ENCODE measurements at places on chromosomes 5 and 9.
A peak's percentile ranks its signal among the peaks of the same experiment; 100 is the strongest.

DNA sequence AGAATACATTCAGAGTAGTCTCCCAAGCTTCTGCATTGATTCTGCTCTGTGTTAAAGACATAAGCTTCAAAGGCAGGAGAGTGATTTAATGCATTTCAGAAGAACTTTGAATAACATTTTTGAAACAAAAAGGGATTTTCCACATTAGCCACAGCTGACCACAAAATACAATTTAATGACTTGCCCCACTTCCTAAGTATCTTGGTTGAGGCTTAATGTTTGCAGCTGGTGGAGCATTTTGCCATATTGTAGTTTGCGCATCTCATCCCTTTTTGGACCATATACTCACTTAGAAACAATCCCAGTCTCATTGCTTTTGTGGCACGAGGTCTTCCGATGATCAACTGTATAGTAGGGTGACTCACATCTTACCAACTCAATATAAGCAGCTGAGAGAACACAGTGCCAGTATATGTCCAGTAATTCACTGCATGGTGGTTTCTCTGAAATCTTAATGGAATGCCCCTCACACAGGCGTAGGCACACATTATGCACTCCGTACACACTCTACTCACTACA lies 455.8 kb upstream of the PTGER4 start:
- no peak for DNase-seq

DNA sequence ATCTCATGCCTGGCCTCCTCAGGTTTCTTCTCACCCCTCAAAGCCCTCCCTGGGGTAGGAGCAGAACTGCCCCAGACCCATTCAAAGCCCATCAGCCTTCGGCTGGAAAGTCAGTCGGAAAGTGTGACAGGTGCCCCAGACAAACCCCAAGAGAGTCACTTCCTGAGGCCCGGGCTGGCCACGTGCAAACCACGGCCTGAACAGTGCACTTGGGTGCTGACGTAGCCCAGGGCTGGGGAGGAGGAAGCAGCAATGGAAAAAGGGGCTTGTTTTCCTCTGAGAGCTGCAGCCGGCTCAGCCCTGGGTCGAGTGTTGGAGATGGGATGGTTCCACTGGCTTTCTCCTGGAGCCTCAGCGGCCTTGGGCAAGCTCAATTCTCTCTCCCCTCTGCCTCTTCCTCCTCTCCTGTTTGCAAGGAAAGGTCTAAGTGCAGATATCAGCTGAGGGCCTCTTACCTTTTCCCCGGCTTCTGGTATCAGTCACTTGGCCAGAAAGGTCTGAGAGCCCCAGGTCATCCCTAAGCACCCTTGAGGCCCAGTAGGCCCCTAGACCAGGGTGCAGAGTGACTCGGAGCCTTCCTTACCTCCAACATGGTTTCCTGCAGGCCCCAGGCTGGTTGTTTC lies 5.9 kb upstream of the EGR1 start:
- DNase-seq = peak; percentile 68

GRCh38 chr5:142977363-142978051 lies 207.3 kb downstream of the ARHGAP26 start:
- no peak for DNase-seq

GRCh38 chr9:107931071-107931715 lies 441.6 kb upstream of the KLF4 start:
- DNase-seq = no peak

- no peak for DNase-seq
These were observed 92.5 kb downstream of the CACNA1B start for GRCh38 chr9:137970098-137970497.

GRCh38 chr5:4099386-4099785 lies 503.8 kb downstream of the IRX1 start:
- DNase-seq = no peak

DNA sequence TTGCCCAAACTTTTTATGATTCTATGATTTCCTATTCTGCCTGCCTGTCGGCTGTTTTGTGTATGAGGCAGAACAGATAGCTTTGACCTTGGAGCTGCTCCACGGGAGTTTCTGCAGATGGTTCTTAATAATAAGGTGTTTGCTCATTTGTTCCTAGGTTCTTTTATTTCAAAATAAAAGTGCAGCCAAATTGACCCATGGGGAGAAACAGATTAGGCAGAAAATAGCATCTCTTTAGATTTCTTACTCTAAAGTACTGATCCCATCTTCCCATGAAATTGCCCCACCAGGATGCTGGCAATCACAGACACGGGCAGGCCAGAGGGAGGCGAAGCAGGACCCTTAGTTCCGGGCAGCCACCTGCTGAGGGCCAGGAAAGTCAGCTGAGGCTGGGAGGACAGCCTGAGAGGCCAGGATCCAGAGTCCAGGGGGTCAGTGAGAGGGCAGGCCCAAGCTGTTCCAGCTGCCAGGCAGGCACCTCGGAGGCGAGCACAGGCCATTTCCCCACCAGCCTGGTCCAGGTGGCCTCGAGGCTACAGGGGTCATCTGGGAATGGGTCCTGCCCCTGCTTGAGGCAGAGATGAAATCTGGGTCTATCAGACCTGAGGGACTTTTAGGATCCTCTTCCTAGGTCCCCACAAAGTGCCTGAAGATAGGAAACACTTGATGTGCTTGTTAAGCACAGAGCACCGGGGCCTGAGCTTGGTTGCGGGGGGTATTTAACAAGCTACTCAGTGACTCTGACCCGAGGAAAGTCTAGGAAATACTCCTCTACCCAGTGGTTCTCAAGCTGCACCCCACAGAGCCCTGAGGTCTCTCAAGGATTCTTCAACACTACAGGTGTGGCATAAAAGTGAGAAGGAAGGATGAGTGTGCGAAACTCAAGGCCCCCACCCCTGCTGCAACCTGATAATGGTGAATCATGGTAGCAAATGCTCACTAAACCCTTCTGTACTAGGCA lies 145.4 kb downstream of the CMYA5 start:
- DNase-seq = no peak

DNA sequence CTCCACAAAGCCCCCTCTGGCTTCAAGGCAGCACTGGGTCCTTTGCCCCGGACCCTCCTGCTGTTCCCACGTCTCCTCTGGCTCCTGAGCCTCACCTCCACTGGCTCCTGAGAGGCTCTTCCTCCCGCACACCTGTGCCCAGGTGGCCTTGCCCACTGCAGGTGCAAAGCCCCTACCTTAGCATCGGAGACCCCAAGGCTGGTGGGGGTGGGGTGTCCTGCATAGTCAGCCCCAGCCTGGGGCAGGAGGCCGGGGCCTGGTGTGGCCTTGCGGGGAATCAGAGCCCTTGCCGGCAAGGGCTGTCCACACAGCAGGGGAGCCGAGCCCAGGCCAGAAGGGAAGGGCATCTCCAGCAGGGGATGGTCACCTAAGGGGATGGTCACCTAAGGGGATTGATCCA lies 41.3 kb upstream of the CEP72 start:
- no peak for DNase-seq

DNA sequence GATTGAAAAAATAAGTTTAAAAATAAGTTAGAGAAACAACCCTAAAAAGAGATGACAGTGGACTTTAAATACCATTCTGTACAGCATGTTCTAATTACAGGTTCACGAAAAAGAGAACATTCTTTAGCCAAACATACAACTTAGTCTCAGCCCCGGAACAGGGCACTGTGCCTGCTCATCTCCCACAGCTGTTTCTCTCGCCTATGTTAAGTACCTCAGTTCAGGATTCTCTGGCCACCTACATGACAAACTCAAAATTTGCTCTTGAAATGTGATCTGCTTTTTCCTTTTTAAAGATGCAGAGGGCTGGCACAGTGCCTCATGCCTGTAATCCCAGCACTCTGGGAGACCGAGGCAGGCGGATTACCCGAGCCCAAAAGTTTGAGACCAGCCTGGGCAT lies 52.3 kb downstream of the MYO10 start:
- DNase-seq = no peak

GRCh38 chr5:87836696-87837095 lies 424.0 kb upstream of the CCNH start:
- DNase-seq = no peak

DNA sequence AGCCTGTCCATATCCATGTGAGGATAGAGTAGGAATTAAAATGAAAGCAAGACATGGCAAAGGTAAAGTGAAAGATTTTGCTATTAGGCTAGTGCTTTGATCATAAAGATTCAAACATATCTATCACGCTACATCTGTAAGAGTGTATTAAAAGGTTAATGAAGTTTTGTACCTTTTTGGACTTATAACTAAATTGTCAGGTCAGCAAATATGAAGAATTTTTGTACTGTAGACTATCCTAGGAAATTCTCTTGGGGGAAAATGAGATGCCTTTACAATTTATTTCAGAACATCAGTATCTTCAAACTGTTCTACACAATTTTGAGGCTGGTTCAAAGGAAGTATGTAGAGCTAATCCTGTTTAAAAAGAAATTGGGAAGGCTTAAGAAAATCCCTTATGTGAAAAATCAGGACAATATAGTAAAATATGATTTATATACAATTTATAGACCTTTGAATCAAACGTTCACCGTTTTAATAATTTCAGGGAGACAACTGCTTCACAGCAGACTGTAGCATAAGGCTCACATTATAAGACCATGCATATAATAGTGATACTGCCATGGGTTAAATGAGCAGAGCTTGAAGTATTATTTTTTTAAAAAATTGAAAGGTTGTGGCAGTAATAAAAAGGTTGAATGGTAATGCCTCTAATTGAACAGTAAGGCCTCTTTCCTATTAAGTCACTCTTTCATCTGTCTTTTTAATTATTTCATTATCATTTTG lies 639.5 kb upstream of the ARRDC3 start:
- no peak for DNase-seq

GRCh38 chr5:159392871-159393270 lies 62.6 kb upstream of the IL12B start:
- DNase-seq = no peak

DNA sequence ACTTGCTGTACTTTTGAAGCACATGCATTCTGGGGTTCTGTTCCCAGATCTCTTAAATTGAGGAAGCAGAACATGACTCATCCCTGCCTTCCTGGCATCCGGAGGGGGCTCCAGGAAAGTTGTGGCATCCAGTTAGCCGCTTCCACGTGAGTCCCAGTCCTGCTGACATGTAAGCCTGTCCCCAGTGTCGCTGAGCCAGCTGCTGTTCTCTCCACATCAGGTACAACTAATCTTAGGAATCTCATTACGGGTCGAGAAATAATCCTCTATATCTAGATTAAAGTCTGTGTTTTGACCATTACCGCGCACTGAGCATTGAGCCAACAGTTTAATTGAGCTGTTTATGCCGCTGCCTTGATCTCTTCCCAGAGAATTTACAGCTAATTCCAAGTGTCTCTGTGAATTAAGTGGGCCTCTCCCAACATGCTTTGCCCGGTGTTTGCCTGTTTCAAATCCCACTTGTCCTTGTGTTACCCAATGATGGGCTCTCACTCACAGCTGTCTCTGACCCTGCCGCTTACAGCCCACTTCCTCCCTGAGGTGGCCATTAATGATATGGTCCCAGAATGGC lies 10.5 kb upstream of the SHB start:
- no peak for DNase-seq

DNA sequence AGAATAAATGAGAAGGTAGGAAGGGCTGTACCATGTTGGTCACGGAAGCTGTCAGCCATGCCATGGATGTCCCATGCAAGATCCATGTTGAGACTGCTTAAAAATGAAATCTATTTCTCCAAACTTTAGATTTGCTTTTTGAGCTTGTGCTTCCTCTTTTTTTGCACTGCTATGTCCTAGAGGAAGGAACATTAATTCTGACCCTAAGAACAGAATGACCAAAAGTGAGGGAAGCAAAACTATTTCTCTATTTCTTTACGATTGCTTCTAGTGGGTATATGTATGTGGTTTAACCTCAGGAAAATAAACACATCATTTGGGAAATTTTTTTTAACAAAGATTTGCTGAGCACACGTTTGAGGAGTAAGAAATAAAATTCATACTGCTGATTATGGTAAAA lies 84.6 kb downstream of the USP20 start:
- DNase-seq = no peak

DNA sequence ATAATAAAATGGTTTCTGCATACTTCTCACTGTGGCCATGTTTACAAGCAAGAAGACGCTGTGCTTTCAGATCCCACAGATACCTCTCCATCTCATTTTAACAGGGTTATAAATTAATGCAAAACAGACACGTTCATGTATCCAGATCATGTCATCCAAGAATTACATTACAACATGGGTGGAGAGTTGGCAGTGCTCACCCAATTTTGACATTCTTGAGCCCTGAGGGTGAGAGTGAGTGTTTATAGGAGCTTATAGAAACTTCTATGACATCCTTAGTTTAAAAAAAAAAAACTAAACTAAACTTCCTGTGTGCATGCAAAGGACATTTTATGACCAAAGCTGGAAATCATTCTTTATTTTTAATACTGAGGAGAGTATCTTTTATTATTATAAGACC lies 9.1 kb downstream of the PRKACG start:
- no peak for DNase-seq

GRCh38 chr9:100999906-101000544 lies 28.5 kb upstream of the PLPPR1 start:
- DNase-seq = no peak

- no peak for DNase-seq
These were observed 25.6 kb upstream of the ANKRD33B start for GRCh38 chr5:10538103-10538788.

DNA sequence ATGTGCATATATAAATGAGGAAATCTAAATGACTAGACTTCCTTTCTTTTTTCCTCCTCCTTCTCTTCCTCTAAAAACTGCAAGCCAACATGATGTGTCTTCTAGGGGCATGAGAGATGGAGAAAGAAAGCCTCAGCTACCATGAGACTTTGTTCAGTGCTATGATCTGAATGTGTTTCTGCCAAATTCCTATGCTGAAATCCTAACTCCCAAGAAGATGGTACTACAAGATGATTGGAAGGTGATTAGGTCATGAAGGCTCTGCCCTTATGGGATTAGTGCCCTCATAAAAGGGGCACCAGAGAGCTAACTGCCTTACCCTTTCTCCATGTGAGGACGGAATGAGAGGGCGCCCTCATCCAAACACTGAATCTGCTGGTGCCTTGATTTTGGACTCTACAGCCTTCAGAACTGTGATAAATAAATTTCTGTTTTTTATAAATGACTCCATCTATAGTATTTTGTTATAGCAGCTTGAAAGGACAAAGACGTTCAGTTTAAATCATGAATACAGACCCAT lies 72.2 kb upstream of the IL6ST start:
- no peak for DNase-seq

GRCh38 chr9:86868616-86869015 lies 78.7 kb downstream of the GAS1 start:
- DNase-seq = no peak

DNA sequence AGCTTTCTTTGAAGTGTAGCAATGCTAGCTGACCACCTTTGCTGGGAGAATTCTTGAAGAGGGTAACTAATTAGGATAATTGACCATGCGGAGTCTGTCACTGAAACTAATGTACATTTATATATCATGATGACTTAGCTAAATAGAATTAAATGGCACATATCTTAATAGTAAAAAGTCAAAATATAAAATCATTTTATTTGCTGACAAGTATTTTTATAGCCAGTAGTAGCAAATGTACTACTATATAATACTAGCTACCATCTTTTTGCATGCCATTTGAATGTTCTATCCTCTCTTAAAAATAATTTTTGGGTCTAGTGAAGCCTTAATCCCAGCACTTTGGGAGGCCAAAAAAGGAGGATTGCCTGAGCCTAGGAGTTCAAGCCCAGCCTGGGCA lies 605.8 kb upstream of the COX7C start:
- DNase-seq = no peak

Measured in activated CD4-positive, CD25-positive, alpha-beta regulatory T cell (primary cell).